ENCODE measurements at places on chromosomes 1 and 21.
A peak's percentile ranks its signal among the peaks of the same experiment; 100 is the strongest.

GRCh38 chr21:34313116-34313515, 50.7 kb upstream of the KCNE2 start:
- DNase-seq = no peak

DNA sequence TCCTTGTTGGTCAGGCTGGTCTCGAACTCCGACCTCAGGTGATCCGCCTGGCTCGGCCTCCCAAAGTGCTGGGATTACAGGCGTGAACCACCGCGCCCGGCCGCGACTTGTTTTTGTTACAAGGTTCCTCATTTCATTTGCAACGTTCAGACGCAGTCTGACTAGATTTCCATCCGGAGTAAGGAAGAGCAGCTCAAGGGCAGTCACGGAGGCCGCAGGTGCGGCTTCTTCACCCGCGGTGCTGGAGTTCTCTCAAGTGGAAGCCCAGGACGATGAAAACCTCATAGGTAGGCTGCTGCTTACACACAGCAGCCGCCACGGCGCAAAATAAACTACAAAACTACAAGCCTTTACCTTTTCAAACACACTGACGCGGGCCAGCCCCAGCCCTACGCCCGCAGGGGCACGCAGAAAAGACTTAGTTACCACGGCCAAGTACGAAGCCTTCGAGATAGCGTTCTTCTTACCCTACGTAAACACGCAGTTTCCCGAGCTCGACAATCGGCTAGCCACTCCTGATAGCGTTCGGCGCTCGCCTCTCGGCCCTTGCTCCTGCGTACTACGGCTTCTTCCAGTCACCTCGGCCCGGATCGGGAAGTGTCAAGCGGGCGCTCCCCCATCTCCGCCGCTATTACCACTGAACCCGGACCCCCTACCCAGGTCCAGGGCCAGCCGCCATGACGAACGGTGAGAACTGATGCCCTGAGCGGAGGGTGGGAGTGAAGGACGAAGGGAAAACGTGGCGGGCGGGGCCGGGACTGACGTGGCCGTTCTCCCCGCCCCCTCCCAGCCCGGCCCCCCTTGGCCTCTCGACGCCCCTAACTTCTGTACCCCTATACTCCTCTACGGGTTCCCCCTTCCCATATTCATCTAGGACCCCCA, at the start of gene TMEM167B:
TSS of gene TMEM167B (plus strand) at position 569 of the 882 bp plus-strand sequence. CDS start at position 678, 109 bp downstream.
- peak; percentile 92 for DNase-seq

DNA sequence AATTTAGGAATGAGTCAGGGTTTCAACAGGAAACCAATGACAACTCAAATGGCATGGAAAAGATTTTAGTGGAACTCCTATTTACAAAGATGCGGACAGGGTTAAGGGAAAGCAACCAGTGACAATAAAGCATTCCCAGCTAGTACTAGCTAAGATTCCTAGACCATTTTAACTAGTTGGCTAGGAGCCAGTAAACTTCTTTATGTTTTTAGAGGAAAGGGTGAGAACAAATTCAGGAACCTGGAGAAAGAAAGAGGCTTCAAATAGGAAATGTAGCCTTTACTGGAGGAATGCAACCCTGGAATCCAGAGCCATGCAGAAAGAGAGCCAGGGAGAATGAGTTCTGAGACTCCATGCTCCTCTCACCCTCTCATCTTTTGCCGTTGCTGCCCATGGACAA, 416.6 kb downstream of the KCTD3 start:
- no peak for DNase-seq

- DNase-seq = no peak
Observed at GRCh38 chr1:215636258-215636965, 69.3 kb downstream of the KCTD3 start.

- no peak for DNase-seq
Observed at GRCh38 chr1:231938211-231938610, 311.6 kb downstream of the DISC1 start.

- no peak for DNase-seq
Observed at GRCh38 chr1:2046953-2047748, 3.1 kb upstream of the PRKCZ start.

- no peak for DNase-seq
Observed at GRCh38 chr21:14414932-14415508, 32.1 kb upstream of the HSPA13 start.

- DNase-seq = no peak
Observed at GRCh38 chr1:22496536-22497160, 45.0 kb downstream of the ZBTB40 start.

DNA sequence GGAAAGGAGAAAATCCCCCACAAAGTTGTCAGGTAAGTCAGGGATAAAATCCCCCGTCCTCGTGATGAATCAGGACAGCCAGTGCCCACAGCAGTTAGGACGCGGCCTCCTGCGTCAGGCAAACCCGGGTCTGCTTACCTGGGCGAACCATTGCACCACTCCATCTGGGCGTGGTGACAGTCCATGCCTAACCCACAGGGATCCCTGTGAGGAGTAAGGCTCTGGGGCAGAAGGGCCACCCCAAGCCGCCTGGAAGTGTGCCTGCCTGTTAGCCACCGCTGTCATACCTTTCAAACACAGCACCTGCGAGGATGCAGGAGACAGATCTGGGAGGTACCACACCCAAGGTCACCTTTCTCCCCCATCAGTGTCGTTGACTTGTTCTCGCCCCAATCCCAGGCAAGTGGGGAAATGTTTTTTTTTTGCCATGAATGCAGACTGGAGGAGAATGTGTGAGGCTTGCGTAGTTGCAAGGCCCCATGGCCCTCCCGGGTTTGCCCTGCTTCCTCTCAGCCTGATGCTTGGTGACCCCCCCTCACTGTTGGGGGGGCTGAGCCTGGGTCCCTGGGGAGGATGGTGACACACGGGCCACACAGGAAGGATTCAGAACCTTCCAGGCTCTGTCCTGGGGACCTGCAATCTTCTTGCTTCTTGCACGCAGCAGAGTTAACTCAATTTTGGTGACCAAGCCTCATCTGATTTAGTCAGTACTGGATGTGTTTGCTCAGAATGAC, 107.0 kb downstream of the PGBD5 start:
- DNase-seq = no peak

GRCh38 chr1:43722810-43723209, 15.5 kb downstream of the ST3GAL3 start:
- DNase-seq = no peak

DNA sequence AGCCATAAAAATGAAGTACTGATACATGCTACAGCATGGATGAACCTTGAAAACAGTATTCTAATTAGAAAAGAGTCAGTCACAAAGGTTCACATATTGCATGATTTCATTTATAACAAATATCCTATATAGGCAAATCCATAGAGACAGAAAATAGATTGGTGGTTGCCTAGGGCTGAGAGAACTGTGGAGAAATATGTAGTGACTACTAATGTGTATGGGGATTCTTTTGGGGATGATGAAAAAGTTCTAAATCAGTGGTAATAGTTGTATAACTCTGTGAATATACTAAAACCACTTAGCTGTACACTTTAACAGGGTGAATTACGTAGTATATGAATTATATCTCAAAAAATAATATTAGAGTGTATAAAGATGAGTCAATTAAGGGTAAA, 45.8 kb downstream of the RNF115 start:
- DNase-seq = no peak

GRCh38 chr1:8604041-8604945, 213.1 kb downstream of the RERE start:
- no peak for DNase-seq

GRCh38 chr1:199983531-199983930, 44.0 kb upstream of the NR5A2 start:
- no peak for DNase-seq

DNA sequence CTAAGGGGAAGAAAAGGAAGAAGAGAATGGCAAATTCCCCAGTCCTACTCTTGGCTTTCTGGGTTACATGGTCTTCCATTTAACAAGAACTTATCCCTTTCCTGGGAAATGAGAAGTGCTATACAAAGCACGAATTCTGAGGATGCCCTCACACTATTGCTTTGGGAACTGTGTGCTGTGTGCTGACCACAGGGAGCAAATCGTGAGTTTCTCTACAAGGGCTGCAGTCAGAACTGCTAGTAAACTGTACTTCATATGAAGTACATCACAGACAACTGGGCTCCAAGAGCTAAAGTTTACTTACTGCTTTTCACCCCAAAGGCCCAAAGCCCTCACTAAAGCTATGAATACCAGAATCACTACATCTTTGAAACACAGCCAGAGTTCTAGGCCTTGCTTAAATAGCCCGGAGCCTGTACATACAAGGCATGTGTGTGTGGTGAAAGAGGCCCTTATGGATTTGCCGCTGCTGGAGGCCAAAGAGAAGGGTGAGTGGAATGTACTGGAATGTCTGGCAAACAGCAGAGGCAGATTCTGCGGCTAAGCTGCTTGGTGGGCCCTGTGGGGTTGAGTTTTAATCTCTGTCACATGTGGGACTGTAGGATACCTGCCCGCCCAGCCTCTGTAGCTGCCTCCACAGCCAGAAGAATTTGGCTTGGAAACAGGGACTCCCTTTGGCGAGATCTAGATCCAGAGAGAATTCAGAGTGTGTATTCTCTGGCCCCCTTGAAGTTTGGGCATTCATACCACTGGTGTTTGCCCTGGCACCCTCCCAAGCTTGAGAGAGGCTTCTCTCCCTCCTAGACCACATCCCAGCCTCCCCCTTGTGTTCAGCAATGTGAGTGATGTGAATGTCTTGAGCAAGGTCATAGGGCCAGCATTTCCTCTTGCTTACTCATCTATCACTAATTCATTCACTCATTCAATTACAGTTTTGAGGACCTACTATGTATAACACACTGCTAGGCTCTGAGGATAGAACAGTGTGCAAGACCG, 21.9 kb upstream of the TRIM67 start:
- DNase-seq = no peak

- no peak for DNase-seq
Observed at GRCh38 chr1:229254910-229255541, 15.9 kb upstream of the RAB4A start.

DNA sequence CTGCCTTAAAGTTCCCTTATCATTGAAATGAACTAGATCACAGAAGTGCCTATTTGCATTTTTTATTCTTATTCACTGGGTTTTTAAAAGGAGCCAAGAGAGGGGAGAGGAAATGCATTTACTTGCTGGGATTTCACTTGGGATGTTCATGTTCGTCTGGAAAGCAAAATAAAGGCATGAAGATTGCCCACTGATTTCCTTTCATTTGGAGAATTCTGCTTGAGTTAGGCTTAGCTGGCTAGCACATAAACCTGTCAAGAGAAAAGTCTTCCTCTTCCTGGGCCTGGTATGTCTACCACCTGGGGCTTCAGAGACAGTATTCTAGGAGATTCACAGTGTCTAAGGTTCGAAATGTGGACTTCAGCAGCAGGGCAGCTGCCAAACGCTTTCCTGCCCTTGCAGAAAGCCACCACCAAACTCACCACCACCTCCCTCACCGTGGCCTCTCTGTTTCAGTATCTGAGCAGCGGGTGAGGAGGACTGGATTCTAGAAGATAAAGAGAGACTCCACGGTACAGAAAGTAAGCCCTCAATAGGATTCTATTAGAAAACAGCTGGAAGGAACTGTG, 44.5 kb downstream of the HIVEP3 start:
- DNase-seq = no peak

GRCh38 chr1:110060034-110060661, 10.3 kb downstream of the ALX3 start:
- DNase-seq = no peak

- DNase-seq = no peak
Observed at GRCh38 chr1:67226688-67227087, 60.4 kb downstream of the IL23R start.

DNA sequence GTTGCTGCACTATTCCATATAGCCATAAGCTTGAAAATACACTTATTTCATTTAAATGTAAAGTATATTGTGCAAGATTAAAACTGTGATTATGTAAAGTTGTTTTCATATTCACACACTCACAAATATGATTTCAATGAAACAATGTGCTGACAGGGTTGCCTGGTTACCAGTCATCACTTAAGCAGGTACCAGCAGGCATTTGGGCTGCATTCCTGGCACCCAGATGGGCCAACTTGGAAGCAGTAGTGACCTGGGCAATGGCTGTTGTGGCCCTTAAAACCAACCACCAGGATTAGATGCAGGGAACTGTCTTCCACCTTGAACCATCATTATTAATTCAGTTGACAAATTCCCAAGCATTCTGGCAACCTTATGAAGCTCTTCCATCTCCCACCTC, 45.0 kb upstream of the RASAL2 start:
- no peak for DNase-seq

DNA sequence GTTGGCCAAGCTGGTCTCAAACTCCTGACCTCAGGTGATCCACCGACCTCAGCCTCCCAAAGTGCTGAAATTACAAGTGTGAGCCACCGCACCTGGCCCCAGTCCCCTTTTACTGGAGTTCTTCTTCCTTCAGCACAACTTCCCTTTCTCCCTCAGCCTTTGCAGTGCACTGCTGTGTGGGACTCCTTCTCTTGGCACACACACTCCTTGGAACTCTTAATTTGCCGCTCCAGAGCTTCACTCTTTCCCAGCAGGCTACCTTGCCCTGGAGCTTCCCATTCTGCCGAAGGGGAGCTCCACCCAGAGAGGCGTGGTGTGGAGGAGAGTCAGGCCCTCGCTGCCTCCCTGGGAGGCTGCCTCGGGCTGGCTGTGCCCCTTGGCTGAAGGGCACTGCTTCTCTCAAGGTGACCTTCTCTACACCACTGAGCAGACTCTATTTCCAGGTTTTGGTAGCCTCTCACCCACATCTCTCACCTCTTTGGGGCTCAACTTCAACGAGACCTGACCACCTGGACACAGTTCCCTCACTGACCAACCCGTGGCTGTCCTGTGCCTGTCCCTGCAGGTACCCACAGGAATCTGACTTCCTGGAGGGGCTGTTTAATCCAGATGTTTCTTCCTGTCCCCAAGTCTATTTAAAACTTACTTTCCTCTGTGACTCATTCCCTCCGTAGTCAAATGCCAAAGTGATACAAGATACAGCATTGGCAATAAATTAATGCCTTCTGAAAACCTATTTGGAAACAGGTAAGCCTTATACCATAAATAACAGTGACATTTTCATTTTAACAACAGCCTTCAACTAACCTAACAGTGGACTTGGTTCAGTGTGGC, 227.3 kb upstream of the KIAA0040 start:
- no peak for DNase-seq

GRCh38 chr1:33284049-33284448, 27.8 kb downstream of the ZNF362 start:
- no peak for DNase-seq

DNA sequence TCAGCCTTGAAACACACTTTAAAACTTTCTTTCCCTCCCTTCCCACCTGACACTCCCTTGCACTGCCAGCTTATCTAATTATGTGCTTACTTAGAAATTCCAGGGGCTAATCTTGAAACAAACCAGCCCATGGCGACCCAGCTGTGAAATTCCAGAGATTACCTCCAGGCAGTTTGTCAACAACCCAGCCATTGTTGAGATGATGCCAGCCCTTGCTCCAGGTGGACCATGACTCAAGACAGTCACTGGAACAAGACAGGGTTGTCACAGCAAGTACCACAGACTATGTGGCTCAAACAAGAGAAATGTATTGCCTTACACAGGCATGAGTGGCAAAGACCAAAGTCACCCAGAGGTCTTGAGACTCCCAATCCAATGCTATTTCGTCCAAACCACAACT, 7.9 kb downstream of the FYB2 start:
- DNase-seq = no peak

Measured in left ventricle myocardium inferior (tissue), 1 donor.